ENCODE measurements at places on chromosomes 6 and 20.

GRCh38 chr6:27679964-27680694 lies 207.2 kb upstream of the ZNF184 start:
- no peak for DNase-seq

- DNase-seq = no peak
These were observed 89.6 kb upstream of the RIN2 start for GRCh38 chr20:19668418-19668817.

- no peak for DNase-seq
These were observed 26.8 kb upstream of the SLC9A8 start for GRCh38 chr20:49785852-49786175.

- DNase-seq = no peak
These were observed 158.0 kb downstream of the DST start for GRCh38 chr6:56484669-56485068.

DNA sequence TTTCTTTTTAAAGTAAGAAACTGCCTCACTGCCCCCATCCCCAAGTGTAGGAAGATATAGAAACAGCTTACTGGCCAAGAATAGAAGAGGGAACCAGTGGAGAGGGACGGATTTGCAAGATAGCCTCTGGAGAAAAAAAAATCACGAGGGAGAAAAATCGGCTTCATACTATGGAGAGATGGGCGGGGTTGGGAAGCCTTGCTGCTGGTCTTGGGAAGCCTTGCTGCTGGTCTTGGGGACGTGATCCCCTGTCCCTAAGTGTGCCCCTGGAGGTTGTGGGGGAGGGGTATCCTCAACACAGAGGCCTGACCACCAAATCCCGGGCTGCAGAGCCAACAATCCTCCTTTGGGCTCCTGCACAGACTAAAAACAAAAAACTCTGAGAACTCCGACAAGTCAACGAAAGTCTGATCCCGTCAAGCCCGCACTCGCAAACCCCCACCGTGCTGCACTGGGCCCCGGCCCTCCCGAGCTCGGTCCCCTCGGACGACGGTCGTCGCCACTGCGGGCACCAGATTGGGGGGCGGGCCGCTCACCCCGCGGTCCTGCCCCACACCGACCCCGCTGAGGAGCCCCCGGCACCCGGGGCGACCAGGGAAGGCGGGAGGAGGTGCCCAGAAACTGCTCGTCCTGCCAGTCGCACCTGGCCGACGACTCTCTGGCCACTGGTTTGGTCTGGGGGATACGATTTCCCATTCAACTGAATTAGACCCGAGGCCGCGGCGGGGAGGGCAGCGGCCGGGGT lies 750 bp downstream of the MAP7 start:
- DNase-seq = no peak

DNA sequence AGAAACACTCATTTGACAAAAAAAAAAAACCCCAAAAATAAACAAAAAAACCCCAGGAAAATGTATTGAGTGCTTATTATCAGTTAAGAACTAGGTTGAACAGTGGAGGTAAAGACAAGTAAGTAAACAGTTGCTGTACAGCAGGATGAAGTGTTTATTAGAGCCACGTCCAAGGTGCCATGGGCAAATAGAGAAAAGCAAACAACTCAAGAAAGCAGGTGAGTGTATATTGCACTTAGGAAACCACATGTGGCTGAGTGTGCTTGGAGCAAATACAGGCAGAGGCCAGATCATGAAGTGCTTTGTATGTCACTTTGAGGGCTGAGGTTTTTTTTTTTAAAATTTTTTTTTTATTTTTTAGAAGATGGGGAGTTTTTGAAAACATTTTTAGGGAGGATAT lies 98.3 kb downstream of the MACROD2 start:
- DNase-seq = peak; percentile 82

DNA sequence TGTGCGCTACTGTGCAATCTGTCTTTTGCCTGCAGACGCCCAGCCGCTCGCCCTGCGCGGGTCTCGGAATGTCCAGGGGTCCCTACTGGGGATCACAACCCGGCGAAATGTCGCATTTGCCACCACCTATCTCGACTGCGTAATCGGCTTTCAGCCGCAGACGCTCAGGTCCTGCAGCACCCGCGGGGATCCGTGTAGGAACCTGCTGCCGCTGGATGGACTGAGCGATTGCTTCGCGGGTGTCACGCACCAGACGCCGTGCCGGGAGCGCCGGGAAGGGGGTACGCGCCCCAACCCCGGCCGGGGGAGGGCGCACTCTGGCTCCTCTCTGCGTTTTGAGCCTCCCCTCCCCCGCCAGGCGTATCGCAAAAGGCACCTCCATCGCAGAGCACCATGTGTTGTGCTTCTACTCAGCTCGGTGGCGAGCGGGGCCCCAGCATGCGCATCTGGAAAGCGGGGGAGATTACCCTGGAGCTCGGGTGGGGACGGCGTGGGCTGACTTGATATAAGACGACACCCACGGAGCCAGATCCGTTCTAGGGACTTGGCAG lies 747 bp upstream of the PTPRA start:
- peak; percentile 39 for DNase-seq

DNA sequence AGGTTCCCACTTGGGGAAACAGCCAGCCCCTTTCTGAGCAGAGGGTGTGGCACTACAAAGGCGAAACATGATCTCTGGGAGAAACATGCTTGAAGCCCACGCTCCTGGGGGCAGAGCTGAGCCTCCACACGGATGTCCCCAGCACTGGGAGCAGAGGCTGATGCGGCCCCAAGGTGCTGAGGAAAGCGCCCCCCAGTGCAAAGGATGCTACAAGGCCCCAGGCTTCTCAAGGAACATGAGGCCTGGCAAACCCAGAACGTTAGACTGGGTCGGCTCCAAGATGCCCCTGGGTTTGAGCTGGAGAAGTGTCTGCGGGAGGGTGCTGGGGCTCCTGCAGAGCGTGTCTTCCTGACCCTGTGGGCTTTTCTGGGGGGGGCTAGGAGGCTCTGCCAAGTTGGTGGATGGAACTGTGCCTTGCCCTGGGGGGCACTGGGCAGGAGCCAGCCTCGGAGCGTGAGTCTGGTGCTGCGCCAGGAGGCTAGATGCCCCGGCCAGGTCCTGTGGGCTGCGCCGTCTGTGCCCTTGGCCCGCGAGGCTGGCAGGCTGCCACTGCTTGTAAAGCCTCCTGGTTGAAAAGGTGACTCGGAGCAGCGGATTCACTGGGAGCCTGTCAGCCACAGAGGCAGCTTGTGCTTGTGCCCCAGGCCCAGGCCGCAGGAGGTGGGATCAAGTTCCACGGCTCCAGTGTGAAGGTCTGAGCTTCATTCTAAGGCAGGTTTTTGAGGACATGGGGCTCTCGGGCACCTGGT lies 8.1 kb downstream of the SYNJ2 start:
- no peak for DNase-seq

- DNase-seq = no peak
These were observed 55.6 kb downstream of the PTPRK start for GRCh38 chr6:128464790-128465189.

DNA sequence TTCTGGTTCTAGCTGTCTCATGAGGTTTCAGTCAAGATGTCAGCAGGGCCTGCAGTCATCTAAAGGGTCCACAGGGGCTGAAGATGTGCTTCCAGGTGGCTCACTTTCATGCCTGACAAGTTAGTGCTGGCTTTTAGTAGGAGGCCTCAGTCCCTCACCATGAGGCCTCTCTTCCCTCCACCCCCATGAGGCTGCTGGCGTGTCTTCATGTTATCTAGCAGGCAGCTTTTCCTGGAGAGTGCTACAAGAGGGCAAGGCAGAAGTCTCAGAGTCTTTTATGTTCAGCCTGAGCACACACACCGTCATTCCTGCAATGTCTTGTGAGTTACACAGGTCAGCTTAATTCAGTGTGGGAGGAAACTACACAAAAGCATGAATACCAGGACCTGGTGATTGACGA lies 769.9 kb downstream of the HDGFL1 start:
- no peak for DNase-seq

GRCh38 chr20:36399147-36399968 lies 93.2 kb downstream of the DLGAP4 start:
- peak; percentile 25 for DNase-seq

- DNase-seq = no peak
These were observed at the start of gene B3GAT2 for GRCh38 chr6:70956451-70957283. B3GAT2 (minus strand) TSS chr6:70957060; CDS start chr6:70956429, 631 bp downstream.

- DNase-seq = no peak
These were observed 892 bp downstream of the REPS1 start for GRCh38 chr6:138987080-138987642.

DNA sequence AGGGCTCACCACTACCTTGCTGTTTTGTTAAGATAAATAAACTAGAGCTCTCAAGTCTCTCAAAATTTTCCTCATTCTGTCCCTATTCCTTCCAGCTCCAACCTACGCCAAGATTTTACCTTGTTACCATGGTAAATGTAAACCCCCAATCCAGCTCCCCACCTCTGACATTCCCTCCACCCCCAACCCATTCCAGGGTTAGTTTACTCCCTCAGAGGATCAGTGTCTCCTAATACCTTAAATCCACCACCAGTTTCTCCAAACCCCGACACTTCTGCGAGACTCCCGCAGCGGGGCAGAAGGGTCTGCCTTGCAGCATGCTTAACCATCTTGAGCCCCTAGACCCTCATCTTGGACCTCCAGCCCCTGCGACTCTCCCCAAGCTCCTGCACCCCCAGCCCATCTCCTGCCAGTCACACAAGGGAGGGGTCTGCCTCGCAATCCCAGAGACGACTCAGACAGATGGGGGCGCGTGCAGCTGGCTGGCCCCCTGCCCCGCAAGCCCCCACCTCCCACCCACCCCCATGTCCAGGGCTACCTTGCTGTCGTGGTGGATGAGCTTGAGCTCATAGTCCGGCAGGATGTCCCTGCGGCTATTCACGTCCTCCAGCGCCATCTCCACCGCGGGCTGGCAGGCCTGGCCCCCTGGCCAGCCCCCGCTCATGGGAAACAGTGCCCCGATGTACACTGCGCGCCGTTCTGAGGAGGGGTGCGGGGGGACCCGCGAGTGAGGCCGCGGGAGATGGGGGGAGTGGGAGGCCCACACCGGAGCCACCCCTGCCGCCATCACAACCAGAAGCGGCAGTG lies 5.8 kb downstream of the GABBR1 start:
- no peak for DNase-seq

- no peak for DNase-seq
These were observed 577.4 kb downstream of the HTR1B start for GRCh38 chr6:76885861-76886301.

DNA sequence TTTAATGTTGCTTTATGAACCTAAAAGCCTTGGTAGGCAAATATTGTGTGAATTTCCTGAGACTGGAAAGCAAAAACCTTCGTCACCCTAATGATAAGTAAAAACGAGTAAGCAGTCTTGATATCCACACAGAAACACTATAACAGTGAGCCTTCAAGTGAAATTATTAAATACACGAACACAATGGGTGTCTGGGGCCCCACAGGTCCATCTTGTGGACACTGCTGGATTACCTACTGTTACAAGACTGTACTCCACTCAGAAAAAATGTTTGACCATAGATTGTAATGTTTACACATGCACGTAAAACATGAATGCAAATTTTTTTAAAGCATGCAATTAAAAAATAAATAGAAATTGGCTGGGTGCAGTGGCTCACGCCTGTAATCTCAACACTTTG lies 466.9 kb downstream of the CD83 start:
- no peak for DNase-seq

GRCh38 chr20:25315418-25316210 lies 67.7 kb downstream of the PYGB start:
- DNase-seq = no peak

DNA sequence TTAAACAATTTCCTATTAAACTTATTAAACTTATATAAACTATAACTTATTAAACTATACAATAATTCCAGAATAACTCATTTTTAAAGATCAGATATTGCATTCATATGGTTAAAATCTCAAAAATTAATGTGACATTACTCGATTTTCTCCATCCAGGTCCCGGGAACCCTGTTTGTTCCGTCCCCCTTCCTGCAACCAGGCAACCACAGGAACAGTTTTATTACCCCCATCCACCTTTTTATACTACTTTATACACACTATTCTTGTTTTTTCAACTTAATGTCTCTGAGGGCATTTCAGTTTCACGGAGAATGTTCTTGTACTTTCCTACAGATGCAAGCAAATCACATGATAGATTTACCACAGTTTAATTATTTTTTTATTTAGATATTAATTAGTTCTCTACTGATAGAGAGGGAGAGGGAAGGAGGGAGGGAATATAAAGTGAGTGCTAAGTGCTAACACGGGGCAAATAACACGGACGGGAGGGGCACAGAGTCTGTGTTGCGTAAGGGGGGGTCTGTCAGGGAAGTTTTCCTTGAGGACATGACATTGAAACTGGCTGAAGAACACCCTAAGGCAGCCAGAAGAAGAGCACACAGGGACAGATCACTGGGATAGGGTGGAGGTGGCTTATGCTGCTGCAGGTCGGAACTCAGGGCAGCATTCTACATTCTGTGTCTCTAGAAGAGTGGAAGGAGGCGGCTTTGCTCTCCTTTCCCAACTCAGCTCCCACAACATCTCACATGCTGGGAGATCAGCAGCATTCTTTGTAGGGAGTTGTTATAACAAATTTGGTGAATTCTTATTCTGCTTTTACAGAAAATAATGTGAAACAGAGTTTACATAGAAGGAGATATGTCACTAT lies 225.2 kb downstream of the FOXC1 start:
- DNase-seq = no peak
